ENCODE measurements at places on chromosomes 5 and 9. TPM values are rescaled to one million over a fixed set of nuclear protein-coding genes. Genes with fewer than 3 reads are reported as not detected.

DNA sequence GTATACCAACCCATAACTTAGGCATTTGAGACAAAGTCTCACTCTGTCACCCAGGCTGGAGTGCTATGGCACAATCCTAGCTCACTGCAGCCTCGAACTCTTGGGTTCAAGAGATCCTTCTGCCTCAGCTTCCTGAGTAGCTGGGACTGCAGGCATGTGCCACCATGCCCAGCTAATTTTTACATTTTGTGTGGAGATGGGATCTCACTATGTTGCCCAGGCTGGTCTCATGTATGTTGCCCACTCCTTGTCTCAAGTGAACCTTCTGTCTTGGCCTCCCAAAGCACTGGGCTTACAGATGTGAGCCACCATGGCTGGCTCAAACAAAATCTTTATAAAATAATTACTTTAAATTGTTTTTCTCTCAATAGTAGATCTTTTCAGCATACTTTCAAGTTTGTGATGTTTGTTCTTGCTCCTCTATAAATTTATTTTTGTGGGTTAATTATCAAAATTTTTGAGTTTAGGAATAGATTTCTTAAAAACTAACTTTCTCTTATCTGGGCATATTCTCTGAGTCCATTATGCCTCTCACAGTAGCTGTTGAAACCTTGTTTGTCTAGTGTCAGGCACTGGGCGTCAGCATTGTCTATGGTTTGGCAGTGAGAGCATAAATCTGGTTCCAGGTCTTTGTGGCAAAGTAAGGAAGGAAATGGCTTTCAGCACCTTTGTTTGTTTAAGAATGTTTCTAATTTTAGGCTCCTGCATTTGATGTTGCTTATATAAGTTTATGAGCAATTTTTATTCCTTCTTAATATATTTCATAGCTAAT is 38.7 kb downstream of the NLN start:
- DNase-seq = peak; percentile 74

- DNase-seq = no peak
These were observed 20.8 kb downstream of the PHF2 start for GRCh38 chr9:93597142-93597706.

- DNase-seq = no peak
These were observed 108.5 kb upstream of the PAPPA start for GRCh38 chr9:116045083-116045482.

- no peak for DNase-seq
These were observed 41.2 kb downstream of the SLC6A3 start for GRCh38 chr5:1404062-1404461.

- DNase-seq = no peak
These were observed 3.7 kb upstream of the SLC30A5 start for GRCh38 chr5:69090158-69090557.

GRCh38 chr5:137492331-137492730 is 6.8 kb downstream of the SPOCK1 start:
- peak; percentile 39 for DNase-seq

- DNase-seq = peak; percentile 27
These were observed 55.3 kb downstream of the RANBP17 start for GRCh38 chr5:170917113-170917512.

GRCh38 chr5:72472666-72473422 is 34.4 kb downstream of the ZNF366 start:
- peak; percentile 56 for DNase-seq

GRCh38 chr5:158027806-158028775 is 169.1 kb upstream of the CLINT1 start:
- DNase-seq = no peak

DNA sequence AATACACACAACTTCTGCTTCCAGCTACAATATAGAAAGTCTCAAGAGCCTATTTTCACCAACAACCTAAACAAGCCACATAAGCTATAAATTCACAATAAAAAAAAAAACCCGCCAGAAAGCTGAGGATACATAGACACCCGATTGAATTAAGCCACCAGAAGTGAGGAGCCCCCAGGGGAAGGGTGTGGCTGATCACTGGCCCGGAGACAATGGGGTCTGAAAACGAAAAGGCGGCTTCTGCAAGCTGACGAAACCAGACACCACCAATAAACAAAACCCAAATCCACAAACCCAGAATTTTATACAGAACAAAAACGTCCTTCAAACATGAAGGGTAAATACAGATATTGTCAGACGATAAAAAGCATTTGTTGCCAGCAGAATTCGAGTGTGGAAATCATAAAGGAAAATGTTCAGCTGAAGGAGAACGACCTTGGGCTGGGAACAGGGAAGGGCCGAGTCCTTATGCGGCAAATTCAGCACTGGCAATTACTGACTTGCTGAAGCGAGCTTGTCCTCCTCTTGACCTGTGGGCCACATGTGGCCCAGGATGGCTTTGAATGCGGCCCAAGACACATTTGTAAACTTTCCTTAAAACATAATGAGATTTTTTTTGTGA is 39.6 kb upstream of the CEP72 start:
- DNase-seq = no peak

DNA sequence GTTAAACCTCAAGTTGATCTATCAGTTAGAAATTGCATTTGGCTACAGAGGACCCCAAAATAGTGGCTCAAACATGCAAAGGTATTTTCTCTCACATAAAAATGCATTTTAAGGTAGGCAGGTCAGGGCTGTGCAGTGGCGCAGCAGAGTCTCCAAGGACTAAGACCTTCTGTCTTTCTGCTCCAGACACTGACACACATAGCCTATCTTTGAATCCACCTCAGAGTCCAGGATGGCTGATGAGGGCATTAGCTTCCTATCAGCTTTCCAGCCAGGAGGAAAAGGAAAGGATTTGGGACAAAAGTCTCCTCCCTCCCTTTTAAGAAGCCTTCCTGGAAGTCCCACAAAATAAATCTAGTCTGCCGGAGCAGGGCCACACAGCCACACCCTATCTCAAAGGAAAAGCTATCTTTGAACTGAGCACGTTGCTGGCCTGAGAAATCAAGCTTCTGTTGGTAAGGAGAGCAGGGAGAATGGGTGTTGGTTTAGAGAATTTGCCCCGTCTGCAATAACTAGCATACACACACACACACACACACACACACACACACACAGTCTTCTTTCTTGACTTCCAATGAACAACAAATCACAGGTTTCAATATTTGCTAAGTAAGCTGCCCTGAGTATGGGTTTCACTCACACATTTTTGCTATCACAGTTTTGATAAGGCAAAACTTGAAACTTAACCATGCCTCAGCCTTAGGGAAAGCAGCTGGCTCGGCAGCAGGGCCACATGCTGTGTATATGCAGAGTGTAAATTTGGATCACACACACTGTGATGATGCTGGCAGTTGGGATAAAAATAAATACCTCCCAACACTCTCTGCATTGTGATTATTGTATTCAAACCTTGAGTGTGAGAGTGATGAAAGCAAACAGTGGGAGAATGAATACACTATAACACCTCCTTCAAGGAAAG is 116.6 kb upstream of the MAP3K1 start:
- no peak for DNase-seq

GRCh38 chr5:17182494-17182893 is 34.9 kb upstream of the BASP1 start:
- peak; percentile 83 for DNase-seq

GRCh38 chr9:406886-407654 is 192.4 kb downstream of the DOCK8 start:
- no peak for DNase-seq

- DNase-seq = no peak
These were observed 6.6 kb downstream of the ITK start for GRCh38 chr5:157187046-157187754.

DNA sequence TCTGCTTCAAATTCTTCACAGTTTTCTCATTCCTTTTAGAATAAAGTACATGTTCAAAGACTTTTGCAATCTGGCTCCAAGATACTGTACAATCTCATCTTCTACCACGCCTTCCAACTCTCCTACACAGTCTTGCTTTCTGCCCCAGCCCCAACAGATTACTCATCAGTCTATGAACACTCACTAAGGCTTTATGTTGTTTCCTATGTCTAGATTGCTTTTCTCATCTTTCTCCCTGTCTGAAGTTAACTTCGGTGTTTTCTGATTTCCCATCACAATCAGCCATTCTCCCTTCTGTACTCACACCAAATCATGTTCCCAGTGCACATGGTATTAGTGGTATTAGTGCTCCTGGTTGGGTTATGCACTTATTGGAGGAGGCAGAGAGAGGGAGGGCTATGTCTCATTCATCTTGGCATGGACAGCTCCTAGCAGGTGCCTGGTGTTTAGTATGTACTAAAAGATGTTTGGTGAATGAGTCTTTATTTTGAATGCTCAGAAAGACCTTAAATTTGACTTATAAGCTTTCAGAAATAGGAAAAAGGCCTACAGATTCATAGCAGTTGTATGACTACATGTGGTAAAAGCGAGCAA is 44.0 kb upstream of the ZNF608 start:
- DNase-seq = peak; percentile 62

DNA sequence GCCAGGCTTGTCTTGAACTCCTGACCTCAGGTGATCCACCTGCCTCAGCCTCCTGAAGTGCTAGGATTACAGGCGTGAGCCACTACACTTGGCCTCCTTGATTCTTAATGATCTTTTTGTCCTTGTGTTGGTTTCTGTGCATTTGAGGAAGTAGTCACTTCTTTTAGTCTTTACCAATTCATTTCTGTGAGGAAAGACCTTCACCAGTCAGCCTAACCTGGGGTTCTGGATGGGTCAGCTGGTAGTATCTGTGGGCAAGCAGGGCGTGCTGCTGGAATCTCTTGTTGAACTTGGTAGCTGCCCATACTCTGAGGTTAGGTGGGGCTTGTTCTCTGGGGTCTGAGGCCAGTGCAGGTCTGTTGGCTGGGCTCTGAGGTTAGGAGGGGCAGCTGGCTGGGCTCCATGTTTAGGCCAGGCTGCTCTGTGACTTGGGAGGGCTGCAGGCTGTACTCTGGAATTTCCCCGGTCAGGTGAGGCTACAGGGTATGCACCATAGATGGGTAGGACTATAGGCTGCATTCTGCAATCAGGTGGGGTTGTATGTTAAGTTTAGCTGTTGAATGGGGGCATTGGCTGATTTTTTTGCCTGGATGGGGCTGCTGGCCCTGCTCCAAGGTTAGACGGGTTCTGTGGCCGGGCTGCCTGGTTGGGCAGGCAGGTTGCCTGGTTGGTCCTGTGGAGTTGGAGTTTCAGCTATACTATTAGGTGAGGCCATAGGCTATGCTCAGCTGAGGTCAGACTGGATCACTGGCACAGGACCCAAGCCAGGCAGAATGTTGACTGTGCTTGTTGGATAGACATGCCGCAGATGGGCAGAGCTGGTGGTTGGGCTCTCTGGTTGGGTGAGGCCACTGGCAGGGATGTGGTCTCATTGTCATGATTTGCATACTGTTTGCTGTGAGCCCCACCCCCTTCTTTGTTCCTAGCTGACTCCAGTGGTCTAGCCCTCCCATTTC is 19.2 kb downstream of the UBAP1 start:
- DNase-seq = no peak

DNA sequence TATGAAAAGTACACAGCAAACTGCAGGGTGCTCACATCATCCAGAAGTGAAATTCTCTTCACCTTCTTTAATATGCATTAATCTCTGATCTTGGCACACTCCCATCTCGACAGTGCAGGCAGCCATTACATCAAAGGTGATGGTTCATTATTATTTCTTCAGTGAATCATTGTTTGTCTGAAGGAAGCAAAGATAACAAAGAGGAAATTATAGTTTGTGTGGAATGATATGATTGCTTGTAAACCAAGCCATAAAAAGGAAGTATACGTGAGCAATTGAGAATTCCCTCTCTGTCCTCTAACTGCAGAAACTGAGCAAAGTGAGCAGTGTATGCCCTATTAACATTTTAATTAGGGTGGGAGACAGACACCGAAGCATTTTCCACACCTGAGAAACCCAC is 171.6 kb upstream of the PPP1R2B start:
- no peak for DNase-seq

DNA sequence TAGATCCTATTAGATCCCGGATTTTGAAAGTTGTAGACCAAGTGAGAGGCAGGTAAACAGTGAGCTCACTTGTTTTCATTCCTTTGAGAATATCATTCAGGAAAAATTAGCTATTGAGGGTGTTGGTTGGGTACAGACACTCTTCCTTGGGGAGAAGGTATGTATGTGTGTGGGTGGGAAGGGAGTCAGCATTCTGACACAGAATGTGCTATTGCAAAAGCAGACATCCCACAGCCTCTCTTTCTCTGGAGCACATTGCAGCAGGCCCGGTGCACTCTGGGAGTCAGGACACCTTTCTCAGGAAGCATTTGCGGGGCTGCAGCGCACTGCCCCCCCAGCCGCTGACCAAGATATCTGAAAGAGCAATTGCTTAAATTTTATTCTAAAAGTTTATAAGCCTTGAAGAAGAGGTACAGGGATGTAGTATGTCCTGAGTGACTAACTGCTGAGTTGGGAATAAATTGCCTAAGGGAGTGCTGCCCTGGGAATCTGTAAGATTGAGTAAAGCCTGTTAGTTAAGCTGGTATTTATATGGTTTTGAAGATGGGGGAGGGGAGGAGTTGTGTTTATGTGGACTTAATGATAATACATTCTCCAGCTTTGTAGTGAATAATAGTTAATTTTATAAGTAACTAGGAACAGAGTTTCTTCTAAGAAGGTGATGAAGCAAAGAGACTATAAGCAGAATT is 5.2 kb downstream of the TNFAIP8 start:
- DNase-seq = peak; percentile 88

DNA sequence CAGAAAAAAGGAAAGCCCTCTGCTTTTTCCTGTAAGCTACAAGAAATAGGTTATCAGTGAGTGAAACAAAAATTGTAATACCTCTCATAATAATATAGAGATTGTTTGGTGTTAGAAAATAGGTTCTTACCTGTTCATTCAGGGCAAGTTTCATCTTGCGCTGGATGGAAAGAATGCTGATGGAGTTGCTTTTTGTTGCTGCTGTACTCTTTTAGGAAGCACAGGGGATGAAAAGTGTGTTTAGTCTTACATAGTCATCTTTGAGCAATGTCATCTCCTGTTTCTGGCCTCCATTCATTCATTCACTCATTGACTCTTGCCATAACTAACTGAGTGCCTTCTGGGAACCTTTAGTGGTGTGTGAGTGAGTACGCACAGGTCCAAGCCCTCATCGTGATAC is 6.4 kb downstream of the ENTREP1 start:
- DNase-seq = no peak

- DNase-seq = no peak
These were observed 196.5 kb upstream of the CDH9 start for GRCh38 chr5:27234916-27235315.

The SEMA5A gene
- 40.1 TPM for total RNA-seq

The PDLIM4 gene
- total RNA-seq = 84.4 TPM

The FGF1 gene
- 13.8 TPM for total RNA-seq

The SLC46A2 gene
- not detected for total RNA-seq

The SEPTIN8 gene
- total RNA-seq = 41.9 TPM

The DNAH5 gene
- 1.4 TPM for total RNA-seq

The HRH2 gene
- not detected for total RNA-seq

The MCC gene
- 8.8 TPM for total RNA-seq

The ELOVL7 gene
- total RNA-seq = not detected

The GFRA3 gene
- total RNA-seq = not detected

The TSC1 gene
- total RNA-seq = 22.4 TPM

The KIF24 gene
- 1.1 TPM for total RNA-seq

The SUSD3 gene
- total RNA-seq = 0.63 TPM

The ESM1 gene
- 25.5 TPM for total RNA-seq

The TNC gene
- total RNA-seq = 319 TPM

The FSD1L gene
- total RNA-seq = 2.7 TPM

The BTNL3 gene
- total RNA-seq = not detected

The HRCT1 gene
- total RNA-seq = 1.2 TPM

The SCGB3A2 gene
- total RNA-seq = not detected

All from GM23248 (cell line).